RPMI7951 (cell line): ENCODE measurements at places on chromosomes 7 and 10. TPM values are rescaled to one million over a fixed set of nuclear protein-coding genes. Genes with fewer than 3 reads are reported as not detected.

- DNase-seq = peak; percentile 33
Measured at GRCh38 chr10:33832124-33832787, 497.8 kb upstream of the NRP1 start.

The PNLIPRP3 gene
- total RNA-seq = not detected in 2 replicates

The OR2A5 gene
- total RNA-seq = not detected in 2 replicates

- DNase-seq = no peak
Measured at GRCh38 chr7:117889611-117890010, 16.4 kb upstream of the CTTNBP2 start.

DNA sequence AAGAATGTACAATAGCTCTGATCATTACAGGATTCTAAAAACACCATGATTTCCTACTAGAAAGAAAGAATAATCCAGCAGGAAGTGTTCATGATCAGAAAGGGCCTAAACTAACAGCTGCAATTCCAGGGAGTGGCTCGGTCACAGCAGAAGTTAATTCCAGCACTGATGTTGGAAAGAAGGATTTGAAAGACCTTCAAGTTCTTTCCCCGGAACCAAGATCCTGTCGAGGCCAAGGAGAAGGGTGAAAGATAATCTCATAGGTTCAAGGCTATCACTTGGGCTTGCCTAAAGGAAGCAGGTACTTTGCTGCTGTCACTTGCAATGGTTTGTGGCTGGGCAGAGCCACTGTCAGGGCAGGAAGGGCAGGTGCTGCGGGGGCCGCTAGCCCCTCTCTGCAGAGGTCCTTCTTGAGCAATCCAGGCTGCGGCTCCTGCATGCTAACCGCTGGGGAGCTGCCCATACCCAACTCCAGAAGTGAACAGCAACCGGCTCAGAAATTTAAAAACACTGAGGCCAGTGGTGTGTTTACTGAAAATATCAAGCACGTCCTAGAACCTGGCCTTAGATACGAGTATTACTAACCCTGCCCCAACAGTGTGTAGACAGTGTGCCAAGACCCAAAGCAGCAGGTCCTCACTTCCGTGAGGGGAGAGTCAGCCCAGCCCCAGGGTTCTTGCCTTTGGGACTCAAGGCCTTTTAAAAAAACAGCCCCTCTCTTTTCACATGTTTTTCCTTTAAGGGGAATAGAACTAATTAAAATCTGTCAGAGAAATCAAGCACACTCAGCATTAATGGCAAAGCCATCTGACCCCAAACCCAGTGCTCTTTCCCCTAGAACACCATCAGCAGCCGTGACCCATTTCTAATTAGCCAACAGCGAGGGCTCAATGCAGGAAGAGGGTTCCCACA lies 76.8 kb downstream of the VIPR2 start:
- no peak for DNase-seq

DNA sequence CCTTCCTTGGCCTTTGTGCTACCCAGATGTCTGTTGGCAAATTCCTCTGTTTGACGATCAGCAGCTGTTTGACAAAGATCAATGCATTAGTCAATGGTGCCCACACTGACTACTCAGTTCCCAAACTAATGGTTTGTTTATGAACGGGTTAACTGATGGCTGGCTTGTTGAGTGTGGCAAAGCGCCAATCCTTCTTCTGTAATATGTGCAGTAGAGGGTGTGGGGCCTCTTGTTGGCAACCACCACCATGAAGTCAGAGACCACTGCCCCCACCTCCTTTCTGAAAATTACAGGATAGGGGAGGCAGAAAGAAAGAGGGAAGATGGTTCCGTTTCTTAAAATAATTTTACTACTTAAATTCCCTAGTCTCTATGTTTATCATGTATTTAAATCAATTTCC lies 2.6 kb upstream of the PLCE1 start:
- no peak for DNase-seq
